ENCODE measurements at places on chromosomes 12 and 14.

GRCh38 chr14:102821252-102821651 is 44.0 kb downstream of the TRAF3 start:
- no peak for DNase-seq

GRCh38 chr12:59055204-59055860 is 135.0 kb upstream of the LRIG3 start:
- DNase-seq: no peak

- DNase-seq: no peak
Observed at GRCh38 chr14:20986811-20987210, 3.0 kb upstream of the METTL17 start.

DNA sequence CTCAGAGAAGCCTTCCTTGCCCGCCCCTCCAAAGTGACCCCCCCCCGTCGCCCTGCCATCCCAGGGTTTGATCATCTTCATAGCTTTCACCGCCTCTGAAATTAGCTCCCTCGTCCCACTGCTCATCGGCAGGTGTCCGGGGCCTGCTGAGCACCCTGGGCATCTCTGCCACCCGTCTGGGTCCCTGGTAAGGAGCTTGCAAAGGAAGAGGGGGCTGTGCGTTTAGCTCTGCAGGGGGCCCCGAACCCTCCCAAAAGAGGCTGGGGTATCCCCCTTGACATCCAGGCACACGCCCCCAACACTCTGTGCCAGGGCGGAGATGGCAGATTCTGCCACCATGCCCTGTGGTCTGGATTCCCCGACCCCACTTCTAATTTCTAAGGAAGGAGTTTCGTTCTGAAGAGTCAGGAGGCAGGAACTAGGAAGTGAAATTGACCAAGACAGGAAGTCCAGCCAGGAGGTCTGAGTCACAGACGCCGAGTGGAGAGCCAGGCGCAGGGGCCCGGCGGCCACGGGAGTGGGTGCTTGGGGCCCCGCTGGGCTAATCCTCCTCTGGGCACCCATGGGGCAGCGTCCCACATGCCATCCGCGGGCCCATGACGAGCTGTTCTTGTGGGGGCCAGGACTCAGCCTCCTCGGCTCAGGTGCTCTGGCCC is 95.7 kb downstream of the RFLNA start:
- DNase-seq: no peak

GRCh38 chr14:101635749-101636560 is 74.7 kb downstream of the DIO3 start:
- DNase-seq: no peak

DNA sequence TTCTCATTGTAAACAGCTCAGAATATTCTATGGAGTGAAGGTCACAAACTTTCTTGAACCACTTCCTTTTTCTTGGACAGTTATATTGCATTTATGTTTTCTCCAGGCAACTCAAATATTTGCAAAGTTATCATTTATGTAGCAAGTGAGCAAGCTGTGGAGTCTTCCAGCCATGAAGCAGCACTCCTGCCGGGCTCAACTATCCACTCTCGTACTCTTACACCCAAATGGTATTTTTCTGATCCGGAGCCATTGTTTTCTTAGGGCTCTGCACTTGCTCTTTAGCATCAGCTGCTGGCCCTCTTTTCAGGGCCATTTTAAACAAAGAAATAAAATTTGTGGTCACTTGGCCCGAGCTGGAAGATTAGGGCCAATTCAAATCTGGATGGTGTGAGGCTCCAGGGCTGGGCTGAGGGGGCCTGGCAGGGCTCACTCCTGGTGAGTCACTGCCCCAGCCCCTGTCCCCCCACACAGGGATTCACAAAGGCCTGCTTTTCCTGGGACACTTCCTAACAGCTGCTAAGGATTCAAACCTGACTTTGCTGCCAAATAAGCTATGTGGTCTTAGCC is 19.7 kb downstream of the SYNE3 start:
- no peak for DNase-seq

DNA sequence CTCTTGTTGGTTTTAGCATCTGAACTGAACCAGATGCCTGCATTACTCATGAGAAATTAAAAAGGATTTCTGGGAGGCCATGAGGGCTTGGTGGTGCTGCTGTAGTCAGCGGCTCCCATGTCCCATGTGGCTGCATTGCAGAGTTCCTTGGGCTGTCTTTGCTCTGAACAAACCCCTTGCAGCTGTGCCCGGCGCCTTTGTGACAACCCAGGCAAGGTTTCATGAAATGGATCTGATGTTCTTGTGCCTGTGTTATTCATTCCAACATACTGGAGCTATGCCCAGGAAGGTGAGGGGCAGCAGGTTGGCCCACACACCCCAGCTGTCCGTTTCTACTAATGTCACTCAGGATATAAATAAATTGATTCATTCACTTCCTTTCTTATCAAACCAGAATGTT is 40.8 kb downstream of the TGFB3 start:
- no peak for DNase-seq

- DNase-seq: no peak
Observed at GRCh38 chr12:98951406-98951805, 306.3 kb downstream of the APAF1 start.

GRCh38 chr12:107660861-107661415 is 24.7 kb upstream of the PWP1 start:
- no peak for DNase-seq

GRCh38 chr12:63777340-63777739 is 2.4 kb upstream of the RXYLT1 start:
- no peak for DNase-seq

GRCh38 chr12:122354958-122355641 is 67.4 kb downstream of the CLIP1 start:
- no peak for DNase-seq

GRCh38 chr12:26109343-26109881 is 15.4 kb downstream of the BHLHE41 start:
- DNase-seq: no peak

DNA sequence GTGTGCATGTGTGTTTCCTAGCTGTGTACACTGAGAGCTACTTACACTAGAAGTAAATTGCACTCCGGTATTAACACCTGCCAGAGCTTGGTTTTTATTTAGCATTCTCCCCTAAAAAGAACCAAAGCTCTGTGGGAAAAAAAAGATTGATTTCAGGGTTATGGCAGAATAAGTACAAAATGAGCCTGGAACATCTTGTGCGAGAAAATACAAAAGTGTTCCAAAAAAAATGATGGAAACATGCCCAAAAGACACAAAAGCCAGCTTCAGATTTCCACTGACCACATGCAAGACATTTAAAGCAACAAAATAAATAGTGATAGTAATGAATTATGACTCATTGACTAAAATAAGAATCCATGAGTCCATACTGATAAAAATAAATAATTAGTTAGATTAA is 188.3 kb downstream of the GXYLT1 start:
- no peak for DNase-seq

DNA sequence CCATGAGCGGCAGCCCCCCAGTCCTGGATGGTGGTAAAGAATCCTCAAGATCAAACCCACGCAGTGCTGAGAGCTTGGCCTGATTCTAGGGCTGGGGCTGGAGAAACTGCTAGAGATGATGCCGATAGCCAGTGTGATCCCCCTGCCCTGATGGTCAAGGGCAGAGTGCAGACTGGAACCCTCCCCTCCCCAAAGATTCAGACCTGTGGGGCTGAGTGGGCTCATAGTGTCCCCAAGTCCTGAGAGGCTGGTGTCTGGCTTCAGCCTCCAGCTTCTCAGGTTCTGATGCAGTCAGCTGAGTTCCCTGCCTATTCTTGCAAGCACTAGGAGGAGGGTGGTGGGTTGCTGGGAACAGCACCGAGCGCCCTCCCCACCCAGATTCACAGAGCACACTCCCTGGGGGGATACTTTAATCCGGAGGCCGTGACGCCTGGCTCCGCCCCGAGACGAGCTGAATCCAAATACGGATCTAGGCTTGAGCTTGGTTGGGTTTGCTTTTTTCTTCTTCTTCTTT is 11.9 kb downstream of the RHOF start:
- no peak for DNase-seq

- no peak for DNase-seq
Observed at GRCh38 chr12:95796982-95797289, 6.4 kb upstream of the NTN4 start.

DNA sequence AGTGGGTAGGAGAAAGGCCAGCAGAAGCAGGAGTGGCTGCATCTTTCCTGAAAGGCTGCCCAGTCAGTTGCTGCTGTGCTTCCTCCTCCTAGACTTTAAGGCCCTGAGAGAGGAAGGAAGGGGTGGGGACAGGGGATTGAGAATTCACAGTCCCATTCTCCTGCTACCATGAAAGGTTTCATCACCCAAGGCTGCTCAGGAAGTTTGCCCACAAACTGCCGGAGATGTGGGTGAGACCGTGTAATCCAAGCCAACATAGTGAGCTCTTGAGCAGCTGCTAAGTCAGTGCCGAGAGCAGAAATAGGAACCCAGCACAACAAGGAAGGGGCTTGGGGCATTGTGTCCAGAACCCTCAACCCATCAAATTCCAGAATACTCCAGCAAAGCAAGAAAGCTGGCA is at the start of gene CTSG:
CTSG (minus strand) TSS at position 69 of the 400 bp plus-strand sequence; CDS start at position 42, 27 bp downstream.
- no peak for DNase-seq

DNA sequence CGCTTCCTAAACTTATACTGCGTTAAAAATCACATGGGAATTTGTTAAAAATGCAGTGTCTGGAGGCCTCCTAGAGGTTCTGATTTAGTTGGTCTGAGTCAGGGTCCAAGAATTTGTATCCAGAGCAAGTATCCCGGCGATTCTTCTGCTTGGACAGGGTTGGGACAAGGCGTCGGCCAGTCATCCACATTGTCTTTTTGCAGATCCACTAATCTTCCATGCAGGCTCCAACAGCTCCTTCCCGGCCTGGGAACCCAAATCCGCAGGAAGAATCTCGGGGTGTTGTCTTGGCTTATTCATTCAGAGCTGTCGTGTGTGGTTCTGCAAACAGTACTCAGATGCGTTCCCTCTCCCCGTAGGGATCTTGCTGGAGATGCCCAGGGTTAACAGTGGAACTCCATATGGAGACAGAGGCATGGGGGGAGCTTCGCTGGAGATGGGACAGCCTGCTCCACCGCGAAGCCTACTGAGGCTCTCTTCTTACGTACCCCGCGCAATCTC is 25.3 kb downstream of the GPRC5D start:
- no peak for DNase-seq

- no peak for DNase-seq
Observed at GRCh38 chr12:68621472-68622081, 10.9 kb downstream of the RAP1B start.

- DNase-seq: no peak
Observed at GRCh38 chr14:55899531-55899930, 218.7 kb upstream of the PELI2 start.

- DNase-seq: no peak
Observed at GRCh38 chr12:43621262-43621661, 69.3 kb upstream of the ADAMTS20 start.

DNA sequence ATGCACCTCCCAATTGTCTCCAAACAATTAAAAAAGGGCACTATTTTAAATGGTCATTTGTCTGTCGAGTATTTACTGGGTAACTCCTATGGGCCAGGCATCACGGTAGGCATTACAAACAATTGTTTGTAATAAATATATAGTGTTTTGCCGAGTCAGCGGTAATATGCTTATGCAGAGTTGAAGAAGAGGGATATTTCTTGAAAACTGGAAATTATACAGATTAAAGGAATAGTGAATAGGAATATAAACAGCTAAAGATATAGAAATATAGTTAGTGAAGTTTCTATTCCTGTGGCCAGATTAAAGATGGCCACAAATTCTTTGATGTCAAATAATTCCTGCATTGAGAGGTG is 13.5 kb upstream of the CRADD start:
- DNase-seq: no peak

GRCh38 chr14:75993567-75994041 is 8.0 kb downstream of the IFT43 start:
- no peak for DNase-seq

DNA sequence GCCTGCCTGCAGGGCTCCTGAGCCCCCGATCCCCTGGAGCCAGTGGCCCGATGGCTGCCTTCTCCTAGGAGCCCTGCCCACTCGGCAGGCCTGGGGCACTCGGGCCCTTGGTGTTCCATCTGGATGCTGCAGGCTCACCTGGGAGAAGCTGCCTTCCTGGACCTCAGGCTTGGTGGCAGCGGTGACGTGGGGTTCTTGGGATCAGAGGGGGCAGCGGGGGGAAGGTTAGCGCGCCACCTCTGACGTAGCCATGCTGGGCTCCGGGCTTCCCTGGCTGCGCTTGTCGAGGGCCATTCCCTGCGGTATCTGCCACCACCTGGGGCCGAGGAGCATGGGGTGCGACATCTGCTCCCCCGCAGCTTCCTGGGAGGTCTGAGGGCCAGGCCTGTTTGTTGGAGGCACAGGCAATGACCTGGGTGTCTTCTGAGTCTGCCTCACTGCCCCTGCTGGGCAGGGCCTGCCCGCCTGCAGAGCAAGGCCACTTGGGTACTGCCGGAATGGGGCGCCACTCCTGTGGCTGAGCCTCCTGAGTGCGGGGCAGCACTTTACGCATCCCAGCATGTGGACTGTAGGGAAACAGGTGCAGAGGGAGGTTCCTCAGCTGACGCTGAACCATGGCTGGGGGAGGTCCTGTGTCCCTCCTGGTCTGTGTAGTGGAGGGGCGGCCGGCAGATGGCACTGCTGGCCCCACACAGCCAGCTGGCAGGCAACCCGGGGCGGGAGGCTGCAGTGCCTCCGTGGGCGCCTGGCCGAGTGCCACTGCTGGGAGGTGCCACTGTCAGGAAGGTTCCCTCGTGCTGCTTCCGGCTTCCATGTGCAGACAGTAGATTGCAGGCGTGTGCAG is 20.3 kb downstream of the MTA1 start:
- DNase-seq: no peak

GRCh38 chr14:23365732-23366425 is 907 bp upstream of the EFS start:
- DNase-seq: no peak

GRCh38 chr12:46214668-46215436 is 54.0 kb downstream of the SLC38A1 start:
- peak; percentile 65 for DNase-seq
